Cerebellum (tissue), 4 donors: ENCODE measurements at places on chromosomes 1 and 21. TPM values are rescaled to one million over a fixed set of nuclear protein-coding genes. Genes with fewer than 3 reads are reported as not detected.

The NR1I3 gene
- total RNA-seq: not detected

The OR2M7 gene
- not detected for total RNA-seq

The IVL gene
- not detected for total RNA-seq

The SPSB1 gene
- total RNA-seq: 1.6 TPM

The SIM2 gene
- not detected for total RNA-seq

The SLC16A4 gene
- total RNA-seq: 20.8 TPM

The HPCA gene
- total RNA-seq: 25.2 TPM

The ZNF593OS gene
- total RNA-seq: 1.5 TPM

The ITGB2 gene
- 6.8 TPM for total RNA-seq

The NHLH1 gene
- total RNA-seq: 14.3 TPM

The PLPP3 gene
- 64.6 TPM for total RNA-seq

The NBPF4 gene
- total RNA-seq: not detected

The TRIM67 gene
- total RNA-seq: 29.4 TPM

The CNR2 gene
- not detected for total RNA-seq

The DYNLT4 gene
- total RNA-seq: not detected

The COL24A1 gene
- 15.2 TPM for total RNA-seq

The OR2T35 gene
- total RNA-seq: not detected

The POFUT2 gene
- 14.2 TPM for total RNA-seq
